IPS DF 6.9 (cell line): ENCODE measurements at places on chromosomes 11 and 22.

GRCh38 chr22:17913801-17914347, 110.5 kb downstream of the MICAL3 start:
- DNase-seq = no peak

DNA sequence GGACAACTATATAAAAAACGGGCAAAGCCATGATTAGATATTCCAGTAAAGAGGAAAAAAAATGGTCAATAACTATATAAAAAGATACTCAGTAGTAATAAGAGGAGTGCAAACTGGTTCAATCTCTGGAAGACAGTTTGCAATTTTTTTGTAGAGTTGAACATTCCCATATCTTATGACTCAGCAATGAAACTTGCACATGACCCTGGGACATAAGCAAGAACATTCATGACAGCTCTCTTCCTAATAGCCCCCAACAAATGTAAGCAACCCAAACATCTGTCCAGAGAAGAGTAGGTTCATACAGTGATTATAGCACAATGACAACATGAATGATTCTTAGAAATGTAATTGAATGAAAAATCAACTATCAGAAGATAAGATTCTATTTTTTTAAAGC, 21.8 kb upstream of the CSF2RB start:
- DNase-seq = no peak

DNA sequence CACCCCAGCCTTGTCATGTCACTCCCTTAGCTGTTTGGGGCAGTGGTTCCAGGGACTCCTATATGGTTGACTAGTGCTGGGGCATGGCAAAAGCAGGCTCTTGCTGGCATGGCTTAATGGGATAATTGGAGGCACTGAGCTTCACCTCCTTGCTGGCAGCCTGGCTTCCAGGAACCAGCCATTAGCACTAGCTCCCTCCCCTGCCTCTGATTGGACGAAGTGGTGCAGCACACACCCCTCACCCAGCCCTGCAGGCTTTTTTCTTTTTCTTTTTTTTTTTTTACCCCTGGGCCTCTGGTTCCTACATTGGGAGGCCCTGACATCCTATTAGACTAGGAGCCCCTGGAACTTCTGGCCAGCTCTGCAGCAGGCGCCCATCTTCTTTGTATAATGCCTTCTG, 18.6 kb downstream of the PHLDB1 start:
- no peak for DNase-seq

- no peak for DNase-seq
Observed at GRCh38 chr11:8354622-8355415, 91.1 kb upstream of the LMO1 start.

DNA sequence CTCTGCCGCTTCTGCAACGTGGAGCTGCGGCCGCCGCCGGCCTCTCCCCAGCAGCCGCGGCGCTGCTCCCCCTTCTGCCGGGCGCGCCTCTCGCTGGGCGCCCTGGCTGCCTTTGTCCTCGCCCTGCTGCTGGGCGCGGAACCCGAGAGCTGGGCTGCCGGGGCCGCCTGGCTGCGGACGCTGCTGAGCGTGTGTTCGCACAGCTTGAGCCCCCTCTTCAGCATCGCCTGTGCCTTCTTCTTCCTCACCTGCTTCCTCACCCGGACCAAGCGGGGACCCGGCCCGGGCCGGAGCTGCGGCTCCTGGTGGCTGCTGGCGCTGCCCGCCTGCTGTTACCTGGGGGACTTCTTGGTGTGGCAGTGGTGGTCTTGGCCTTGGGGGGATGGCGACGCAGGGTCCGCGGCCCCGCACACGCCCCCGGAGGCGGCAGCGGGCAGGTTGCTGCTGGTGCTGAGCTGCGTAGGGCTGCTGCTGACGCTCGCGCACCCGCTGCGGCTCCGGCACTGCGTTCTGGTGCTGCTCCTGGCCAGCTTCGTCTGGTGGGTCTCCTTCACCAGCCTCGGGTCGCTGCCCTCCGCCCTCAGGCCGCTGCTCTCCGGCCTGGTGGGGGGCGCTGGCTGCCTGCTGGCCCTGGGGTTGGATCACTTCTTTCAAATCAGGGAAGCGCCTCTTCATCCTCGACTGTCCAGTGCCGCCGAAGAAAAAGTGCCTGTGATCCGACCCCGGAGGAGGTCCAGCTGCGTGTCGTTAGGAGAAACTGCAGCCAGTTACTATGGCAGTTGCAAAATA, 816 bp downstream of the PDE3B start:
- peak; percentile 16 for DNase-seq

DNA sequence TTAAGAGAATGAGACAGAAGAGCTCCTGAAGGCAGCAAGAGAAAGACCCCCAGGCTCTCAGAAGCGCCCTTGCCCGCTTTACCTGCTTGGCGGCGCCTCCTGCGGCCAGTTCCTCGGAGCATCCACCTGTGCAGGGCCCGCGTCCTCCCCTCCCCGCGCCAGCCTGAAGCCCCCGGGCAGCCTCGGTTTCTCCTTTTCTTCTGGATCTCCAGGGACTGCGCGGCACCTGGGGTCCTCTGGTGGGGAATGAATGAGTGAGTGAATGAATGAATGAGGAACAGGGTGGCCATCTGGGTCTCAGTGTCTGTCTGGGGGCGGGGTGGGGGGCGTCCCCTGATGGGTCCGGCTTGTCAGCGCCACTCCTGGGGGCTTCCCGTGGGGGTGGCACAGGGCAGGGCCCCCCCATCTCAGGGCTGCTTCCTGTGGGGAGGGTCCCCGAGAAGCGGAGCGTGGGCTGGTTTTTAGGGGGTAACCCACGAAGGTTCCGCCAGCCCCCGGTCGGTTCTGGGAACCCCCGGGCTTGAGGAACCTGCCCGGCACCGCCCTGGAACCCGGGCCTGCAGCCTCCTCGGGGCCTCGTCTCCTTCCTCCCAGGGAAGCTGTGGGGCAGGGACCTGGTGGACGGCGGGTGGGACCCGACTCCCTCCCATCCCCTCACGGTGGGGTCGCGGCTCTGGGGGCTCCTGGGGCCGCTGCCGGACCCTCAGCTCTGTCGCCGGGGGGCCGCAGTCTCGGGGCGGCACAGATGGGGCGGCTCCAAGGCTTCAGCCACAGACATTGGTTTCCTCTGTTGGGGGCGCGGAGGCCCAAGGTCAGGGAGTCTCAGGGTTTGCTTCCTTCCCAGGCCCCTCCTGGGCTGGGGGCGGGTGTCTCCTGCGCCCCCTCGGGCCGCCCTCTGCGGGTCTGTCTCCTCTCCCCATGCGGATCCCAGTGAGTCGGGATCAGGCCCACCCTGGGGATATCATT, 8.3 kb upstream of the KRTAP5-7 start:
- DNase-seq = no peak

- no peak for DNase-seq
Observed at GRCh38 chr22:49936973-49937757, 18.7 kb downstream of the CRELD2 start.

GRCh38 chr11:66725647-66726046, 3.4 kb downstream of the SPTBN2 start:
- DNase-seq = no peak
